Parietal lobe (tissue), 2 donors: ENCODE measurements at places on chromosomes 6 and 20. TPM values are rescaled to one million over a fixed set of nuclear protein-coding genes. Genes with fewer than 3 reads are reported as not detected.

SPATS1 gene
- not detected for total RNA-seq

MICB gene
- 0.31 TPM for total RNA-seq

CST2 gene
- total RNA-seq: not detected

ZDHHC14 gene
- total RNA-seq: 11.0 TPM

LTB gene
- not detected for total RNA-seq

DACT2 gene
- total RNA-seq: 1.3 TPM

SLC35A1 gene
- 21.9 TPM for total RNA-seq

PKIG gene
- total RNA-seq: 23.2 TPM

TAGAP gene
- total RNA-seq: 0.94 TPM

HAO1 gene
- not detected for total RNA-seq

NRN1 gene
- 13.1 TPM for total RNA-seq

HDGFL1 gene
- not detected for total RNA-seq

EDN3 gene
- 0.63 TPM for total RNA-seq

PGM3 gene
- total RNA-seq: 71.7 TPM

CTAGE9 gene
- not detected for total RNA-seq

KCNQ2 gene
- 250 TPM for total RNA-seq

RGS17 gene
- total RNA-seq: 82.6 TPM

PRSS16 gene
- total RNA-seq: 0.31 TPM
